Natural killer cell treated with Interleukin-12 subunit alpha and Interleukin-12 subunit beta and Interleukin-15 and Interleukin-18, amount 100 ng/mL, for 72 hours (primary cell): ENCODE measurements at places on chromosomes 11 and 22. TPM values are rescaled to one million over a fixed set of nuclear protein-coding genes. Genes with fewer than 3 reads are reported as not detected.

DNA sequence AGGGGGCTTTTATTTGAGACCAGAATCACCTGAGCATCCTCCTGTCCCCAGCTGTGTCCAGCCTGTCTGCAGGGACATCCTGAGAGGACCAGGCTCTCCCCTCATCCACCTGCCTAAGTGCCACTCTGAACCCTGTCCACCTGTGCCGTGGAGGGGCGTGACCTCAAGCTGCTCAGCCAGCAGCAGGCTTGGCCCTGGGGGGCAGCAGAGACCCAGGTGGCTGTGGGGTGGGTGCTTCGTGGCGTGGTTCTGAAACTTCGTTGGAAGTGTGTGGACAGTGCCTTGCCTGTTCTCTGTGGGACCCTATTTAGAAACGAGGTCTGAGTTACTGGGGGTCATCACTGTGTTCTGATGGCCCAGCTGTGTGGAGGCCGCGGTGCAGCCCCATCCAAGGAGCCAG, 72.7 kb downstream of the LRP5 start:
- DNase-seq = no peak

DNA sequence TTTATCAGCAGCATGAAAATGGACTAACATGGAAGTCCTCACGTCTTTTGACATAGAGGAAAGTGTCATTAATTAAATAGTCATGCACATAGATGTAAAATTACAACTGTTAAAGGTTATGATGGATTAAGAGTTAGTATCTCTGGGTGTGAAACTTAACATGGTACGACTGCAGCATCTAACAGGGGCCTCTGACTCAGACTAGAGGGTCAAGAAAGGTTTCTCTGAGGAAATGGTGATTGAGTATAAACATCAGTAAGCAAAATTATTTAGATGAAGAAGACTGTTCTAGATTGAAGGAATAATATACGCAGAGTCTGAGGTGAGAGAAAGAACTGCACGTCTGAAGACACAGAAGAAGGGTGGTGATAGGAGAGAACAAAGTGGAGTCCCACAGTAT, 42.1 kb upstream of the GAB2 start:
- no peak for DNase-seq

The YPEL4 gene
- total RNA-seq = not detected

DNA sequence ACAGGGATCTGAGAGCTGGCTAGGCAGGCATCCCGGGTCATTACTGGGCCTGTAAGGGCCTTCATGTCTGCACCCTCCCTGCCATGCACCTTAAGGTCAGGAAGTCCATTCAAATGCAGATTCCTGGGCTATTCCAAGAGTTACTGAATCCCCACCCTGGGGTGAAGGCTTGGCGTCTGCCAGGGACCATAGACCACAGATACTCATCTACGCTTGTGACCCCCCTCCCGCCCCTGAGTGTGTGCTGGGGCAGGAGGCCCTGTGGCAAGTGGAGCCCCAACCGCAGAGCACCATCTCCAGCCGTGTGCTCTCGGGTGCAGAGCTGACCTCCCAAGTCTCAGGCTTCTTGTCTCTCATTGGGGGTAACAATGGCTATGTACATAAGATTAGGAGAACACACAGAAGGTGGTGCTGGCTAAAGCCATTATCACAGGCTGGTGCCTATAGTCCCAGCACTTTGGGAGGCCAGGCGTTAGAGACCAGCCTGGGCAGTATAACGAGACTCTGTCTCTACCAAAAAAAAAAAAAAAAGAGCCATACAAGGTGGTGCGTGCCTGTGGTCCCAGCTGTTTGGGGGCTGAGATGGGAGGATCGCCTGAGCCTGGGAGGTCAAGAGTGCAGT, 19.1 kb upstream of the KCNQ1OT1 start:
- no peak for DNase-seq

The TUB gene
- not detected for total RNA-seq

GRCh38 chr11:110518809-110519514, 89.2 kb downstream of the FDX1 start:
- DNase-seq = no peak

The SOX10 gene
- not detected for total RNA-seq

- DNase-seq = no peak
Measured at GRCh38 chr11:35727140-35727539, 64.6 kb downstream of the TRIM44 start.

GRCh38 chr11:1317993-1318392, 8.6 kb upstream of the TOLLIP start:
- no peak for DNase-seq

The DDX10 gene
- 39.2 TPM for total RNA-seq

The SLC22A12 gene
- total RNA-seq = not detected
